ENCODE measurements at places on chromosomes 3 and 15.

GRCh38 chr15:79953951-79954444 is 17.0 kb downstream of the BCL2A1 start:
- no peak for DNase-seq

DNA sequence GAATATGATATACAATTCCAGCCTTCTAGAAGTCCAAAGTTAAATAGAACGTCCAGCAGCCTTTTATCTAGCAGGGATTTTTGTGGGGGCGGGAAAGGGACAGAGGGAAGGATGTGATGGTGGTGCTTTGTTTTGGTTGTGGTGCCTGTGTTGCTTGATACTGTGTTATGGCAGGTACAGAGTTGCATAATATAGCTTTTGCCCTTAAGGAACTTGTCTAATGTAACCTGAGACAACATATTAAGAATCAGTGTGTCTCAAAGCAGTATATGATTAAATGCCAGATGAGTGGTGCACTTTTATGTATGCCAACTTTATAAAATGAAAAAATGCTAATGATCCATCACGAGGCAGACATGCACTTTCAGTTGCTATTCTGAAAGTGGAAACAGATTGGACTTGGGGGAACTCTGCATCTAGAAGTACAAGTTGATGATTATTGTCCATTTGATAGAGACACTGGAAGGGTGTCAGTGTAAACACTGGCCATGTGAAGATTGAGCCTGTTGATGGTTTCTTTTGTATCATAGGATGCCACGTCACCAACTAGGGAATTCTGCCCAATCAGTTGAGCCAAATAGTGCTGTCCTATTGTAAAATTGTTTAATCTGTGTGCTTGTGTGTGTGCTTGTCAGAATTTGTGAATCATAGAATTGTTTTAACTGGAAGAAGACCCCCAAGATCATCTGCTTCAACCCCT is 23.0 kb downstream of the NEO1 start:
- peak; percentile 31 for DNase-seq

DNA sequence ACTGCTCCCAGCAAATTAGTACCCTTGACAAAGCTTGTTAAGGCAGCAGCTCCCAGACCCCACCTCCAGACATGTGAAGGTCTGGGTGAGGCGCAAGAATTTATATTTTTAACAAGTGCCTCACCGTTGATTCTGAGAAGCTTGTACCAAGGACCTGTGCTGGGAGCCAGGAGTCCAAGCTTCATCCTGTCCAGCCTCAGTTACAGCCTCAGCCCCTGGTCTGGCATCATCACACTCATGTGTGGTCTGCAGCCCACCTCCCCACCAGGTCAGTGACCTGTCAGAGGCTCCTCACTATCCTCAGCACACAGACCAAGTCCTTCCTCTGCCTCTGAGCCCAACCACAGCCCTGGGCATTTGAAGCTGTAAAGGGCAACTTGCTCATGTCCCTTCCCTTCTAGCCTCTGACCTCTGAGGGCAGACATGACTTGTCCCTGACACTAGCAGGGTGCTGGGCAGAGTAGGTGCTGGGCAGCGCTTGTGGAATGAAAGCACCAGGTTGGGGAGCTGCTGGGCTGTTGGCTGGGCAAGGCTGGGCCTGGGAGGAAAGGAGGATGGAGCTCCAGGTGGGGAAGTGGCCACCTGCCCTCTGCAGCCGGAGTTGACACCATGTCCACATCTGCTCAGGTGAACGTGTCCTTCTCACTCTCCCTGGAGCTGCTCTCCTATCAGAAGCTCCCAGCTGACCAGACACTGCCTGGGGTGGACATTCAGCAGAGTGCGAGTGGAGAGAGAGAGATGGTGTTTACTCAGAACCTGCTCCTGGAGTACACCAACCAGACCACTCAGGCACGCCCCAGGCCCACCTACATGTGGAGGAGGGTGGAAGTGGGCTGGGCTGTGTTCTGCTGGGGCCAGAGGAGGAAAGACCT is 16.9 kb downstream of the ACAA1 start:
- no peak for DNase-seq

DNA sequence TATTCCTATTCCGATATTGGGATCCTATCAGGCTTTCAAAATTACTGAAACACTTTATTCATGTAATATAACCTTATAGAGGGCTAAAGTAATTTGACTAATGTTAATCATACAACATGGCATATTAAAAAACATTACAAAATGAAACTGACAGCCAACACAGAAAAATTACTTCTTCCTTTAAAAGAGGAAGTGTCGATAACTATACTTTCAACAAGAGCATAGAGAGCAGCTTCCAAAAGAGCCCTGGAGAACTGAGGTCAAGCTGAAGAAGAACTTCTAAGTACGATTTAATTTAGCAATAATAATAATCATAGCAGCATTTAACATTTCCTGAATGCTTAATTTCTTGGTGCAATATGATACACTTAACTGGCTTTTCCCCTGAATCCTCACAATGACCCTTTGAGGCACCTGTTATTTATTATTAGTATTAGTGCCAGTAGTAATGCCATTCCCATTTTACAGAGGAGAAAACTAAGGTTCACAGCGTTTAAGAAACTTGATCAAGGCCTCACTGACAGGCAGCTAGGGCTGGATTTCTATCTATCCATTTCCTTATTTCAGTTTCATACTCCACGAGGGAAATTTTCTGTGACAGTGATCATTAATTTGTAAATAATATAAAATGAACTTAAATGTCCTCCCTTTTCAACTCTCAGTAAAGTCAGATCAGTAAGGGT is 181.6 kb downstream of the CFAP20DC start:
- no peak for DNase-seq

DNA sequence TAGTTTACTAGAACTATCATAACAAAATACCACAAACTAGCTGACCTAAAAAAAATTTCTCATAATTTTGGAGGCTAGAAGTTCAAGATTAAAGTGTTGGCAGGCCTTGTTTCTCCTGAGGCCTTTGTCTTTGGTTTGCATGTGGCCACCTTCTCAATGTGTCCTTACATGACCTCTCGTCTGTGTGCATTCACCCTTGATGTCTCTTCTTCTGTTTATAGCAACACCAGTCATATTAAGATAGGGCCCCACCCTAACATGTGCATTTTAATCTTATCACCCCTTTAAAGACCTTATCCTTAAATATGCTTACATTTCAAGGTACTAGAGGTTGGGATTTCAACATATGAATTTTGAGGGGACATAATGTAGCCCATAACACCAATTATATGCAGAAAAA is 177.0 kb downstream of the ZBBX start:
- no peak for DNase-seq

DNA sequence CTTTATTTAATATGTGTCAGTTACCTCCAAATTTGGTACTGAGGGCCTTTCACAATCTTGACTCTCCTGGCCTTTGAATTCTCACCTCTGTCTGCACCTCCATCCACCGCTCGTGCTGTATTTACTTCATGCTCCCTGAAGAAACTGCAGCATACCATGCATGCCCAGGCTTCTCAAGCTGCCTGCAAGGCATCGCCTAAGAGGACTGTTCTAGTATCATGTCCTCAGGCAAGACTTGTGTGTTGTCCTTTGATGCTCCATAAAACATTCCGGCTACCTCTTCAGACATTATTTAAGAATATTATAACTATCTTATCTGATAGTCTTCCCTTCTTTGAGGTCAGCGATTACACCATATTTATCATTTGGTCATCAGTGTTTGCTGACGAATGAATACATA is 682.5 kb downstream of the NR2F2 start:
- DNase-seq: no peak

GRCh38 chr3:35291471-35292236 is 347.7 kb upstream of the ARPP21 start:
- no peak for DNase-seq

DNA sequence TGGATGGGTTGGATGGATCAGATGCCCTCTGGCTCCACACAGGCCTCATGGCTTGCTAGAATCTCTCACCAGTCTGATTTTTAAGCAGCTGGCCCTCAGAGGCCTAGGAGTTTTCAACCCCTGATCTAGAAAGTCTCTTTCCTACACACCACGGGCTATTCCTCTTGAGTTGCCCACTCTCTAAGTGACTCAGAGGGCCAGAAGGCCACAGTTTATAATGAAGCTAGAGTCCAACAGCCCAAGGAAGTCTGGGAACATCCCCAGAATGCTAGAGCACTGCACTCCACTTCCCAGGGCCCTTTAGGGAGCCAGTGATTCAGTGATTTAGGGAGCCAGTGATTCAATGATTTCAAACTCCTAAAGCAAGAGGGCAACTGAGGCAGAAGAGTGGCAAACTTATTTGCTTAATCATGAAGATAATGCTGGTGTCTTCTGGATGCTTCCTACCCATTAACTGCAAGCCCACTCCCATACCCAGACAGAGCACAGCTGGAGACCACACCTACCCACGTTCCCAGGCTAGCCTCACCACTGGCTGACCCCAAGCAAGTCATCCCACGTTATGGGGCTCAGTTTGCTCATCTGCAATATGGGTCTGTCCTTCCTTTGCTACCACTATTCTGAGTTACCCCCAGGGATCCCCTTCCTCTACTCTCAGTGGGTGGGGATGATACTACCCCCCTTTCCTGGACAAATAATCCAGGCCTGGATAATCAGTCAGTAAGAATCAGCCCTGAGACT is 36.7 kb downstream of the ABTB1 start:
- DNase-seq: no peak

DNA sequence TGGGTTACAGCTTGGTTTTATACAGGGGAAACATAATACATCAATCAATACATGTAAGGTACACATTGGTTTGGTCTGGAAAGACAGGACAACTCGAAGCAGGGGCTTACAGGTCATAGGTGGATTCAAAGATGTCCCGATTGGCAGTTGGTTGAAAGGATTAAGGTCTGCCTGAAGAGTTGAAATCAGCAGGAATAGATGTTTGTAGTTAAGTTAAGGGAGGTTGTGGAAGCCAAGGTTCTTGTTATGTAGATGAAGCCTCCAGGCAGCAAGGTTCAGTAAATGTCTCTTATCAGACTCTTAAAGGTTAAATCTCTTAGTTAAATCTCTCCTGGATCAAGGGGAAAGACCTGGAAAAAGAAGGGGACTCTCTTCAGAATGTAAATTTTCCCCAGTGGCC is 58.4 kb upstream of the MINAR1 start:
- DNase-seq: no peak

DNA sequence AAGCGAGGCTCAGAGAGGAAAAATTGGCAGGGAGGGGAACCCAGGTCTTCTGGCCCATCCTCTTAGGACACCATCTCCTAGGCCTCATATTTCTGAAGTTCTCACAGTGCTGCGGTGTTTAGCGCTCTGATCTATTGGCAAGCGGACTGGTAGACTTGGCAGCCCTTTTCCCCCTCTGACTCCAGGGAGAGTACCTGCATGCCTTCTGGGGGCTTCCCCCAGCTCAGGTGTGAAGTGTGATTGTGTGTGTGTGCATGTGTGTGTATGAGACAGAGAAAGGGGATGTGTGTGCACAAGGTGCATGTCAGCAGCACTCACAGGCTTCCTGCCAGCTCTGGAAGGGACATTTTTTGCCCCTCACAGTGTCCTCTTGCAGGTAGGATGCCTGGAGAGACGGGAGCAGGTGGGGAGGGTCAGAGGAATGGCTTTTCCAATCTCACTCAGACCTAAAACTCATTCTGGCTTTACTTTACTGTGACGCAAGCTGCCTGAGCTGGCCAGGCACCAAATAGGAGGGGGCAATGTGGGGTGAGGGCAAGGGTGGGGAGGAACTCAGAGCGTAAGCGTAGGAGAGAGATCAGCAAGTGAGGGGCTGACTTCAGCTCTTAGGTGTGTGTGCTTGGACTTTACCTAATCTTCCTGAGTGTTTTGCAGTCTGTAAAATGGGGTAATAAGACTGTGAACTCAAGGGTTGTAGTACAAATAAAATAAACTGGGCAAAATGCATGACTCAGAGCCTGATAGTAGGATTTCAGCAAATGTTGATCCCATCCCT is 4.0 kb upstream of the IL17RE start:
- DNase-seq: no peak

- peak; percentile 11 for DNase-seq
These were observed 58.7 kb upstream of the ACAN start for GRCh38 chr15:88744548-88745020.

DNA sequence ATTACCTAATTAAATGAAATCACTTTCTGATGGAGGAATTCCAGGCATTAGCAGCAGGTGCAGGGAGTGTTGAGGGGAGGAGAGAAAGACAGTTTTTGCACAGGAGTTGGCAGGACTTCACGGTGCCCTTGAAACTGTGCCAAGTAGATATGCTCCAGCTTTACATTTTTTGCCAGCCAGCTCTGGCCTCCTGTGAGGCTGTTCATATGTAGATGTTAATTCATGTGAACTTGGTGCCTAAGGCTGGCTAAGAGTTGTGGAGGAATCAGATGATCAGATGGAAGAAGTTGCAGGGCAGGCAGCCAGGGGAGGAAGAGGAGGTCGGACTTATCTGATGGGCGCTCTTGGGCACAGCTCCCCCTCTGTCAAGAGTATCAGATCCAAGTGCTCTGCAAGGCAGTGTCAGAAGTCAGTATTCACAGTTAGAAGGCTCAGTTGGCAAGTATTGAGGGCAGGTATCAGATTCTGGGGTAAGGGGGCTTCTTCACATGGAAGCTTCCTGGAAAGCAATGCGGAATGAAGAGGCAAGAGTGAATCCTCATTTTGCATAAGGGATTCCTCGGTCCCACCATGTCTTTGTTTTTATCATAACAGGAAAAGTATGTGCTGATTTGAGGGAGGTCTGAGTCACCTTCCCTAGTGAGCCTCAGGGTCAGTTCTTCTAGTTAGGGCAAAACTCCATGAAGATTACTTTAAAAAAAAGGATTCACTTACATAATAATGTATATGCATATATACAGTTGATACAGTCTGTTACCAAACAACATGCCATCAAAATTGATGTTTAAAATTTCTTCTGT is 172.6 kb upstream of the UMPS start:
- DNase-seq: peak; percentile 17

DNA sequence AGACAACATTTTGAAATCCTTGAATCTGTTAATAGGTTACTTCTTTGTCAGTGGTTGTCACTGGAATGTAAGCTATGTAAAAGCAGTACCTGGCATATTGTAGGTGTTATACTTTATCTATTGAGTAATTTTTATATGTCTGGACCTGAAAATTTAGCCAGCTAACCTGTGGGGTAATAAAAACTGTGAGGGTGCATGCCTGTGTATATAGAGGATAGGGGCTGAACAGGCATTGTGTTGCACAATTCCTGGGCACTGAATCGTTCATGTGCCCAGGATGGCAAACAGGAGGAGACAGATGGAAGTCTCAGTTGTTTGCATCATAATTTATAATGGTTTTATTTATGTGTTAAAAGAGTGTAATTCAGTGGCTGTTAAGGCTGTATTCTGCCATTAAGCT is 67.1 kb downstream of the ARMC8 start:
- no peak for DNase-seq

- DNase-seq: no peak
These were observed 221.1 kb upstream of the THBS1 start for GRCh38 chr15:39359771-39360170.

GRCh38 chr3:17775073-17775472 is 32.6 kb upstream of the TBC1D5 start:
- DNase-seq: no peak

- DNase-seq: peak; percentile 20
These were observed 61.0 kb downstream of the SCAPER start for GRCh38 chr15:76844096-76844495.

DNA sequence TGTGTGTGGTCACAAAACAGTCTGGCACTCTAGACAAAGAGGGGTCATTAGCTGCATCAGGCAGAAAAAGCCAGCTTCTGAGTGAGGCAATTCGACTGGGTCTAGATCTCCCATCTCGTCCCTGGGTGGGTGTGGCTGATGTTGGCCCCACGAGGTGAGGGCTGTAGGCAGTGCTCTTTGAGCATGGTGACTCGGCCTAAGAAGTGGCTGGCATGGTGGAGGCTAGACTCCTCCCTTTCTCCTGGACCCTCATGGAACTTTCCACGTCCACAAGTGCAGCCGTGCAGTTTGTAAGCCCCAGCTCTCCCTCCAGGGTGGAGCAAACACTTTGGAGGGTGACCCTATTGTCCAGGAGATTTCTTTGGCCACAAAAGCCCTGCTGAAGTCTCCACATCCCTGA is 134.1 kb downstream of the OPA1 start:
- DNase-seq: no peak
